Pulmonary artery endothelial cell (primary cell): ENCODE measurements at places on chromosomes 6 and 20.
A peak's percentile ranks its signal among the peaks of the same experiment; 100 is the strongest.

DNA sequence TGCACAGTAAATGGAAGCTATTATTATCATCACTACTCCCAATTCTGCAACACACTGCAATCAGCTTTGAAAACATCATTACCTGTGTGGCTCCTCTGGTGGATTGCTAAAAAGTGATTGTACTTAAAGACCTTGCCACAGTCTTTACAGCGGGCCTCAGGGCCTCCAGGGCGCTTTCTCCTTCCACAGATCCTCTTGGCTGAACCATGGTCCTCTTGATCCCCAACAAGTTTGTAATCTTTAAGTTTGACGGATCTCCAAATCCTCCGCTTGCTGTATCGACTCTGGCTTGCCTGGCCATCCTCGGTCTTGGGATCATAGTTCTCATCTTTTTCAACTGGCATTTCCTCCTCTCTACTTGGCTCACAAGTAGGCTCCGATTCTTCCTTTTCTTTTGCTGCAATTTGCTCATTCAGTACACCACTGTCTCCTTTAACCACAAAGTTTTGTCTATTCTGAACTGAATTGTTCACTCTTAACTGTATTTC lies 2.0 kb downstream of the ZBTB24 start:
- DNase-seq, result no peak

GRCh38 chr6:125790358-125791150 lies at the start of gene NCOA7:
NCOA7 (plus strand) TSS chr6:125790960; CDS start chr6:125815355, 24,395 bp downstream.
- DNase-seq, result no peak

GRCh38 chr6:50993941-50994720 lies 175.5 kb downstream of the TFAP2B start:
- no peak for DNase-seq

DNA sequence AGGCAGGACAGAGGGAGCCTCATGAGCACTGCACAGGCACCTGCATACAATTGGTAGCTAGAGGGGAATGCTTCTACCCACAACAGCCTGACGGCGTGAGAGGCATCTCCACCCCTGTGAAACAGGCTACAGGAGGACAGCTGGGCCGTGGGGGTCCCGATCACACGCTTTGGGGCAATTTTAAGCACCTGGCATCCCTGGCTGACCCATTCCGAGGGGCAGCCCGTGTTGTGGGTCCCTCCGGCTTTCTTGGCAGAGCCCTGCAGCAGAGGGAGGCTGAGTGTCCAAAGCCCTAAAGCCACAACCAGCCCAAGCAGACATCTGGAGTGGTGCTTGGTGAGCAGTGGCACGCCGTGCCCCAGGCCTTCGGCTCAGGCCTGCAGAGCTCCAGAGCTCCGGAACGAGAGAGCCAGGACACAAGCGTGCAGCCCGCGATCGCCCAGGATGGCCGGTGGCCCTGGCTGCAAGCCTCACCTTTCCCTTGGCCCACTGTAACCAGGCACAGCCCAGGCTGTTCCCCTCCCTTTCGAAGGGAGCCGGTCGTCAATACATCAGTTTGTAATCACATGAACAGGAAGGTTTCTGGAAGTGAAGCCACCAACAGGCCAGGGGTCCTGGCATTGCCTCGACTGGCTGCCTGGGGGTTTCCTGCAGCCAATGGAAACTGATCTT lies 81.4 kb downstream of the DLL1 start:
- no peak for DNase-seq

- no peak for DNase-seq
Observed at GRCh38 chr6:25280344-25281074, 1.3 kb downstream of the CARMIL1 start.

DNA sequence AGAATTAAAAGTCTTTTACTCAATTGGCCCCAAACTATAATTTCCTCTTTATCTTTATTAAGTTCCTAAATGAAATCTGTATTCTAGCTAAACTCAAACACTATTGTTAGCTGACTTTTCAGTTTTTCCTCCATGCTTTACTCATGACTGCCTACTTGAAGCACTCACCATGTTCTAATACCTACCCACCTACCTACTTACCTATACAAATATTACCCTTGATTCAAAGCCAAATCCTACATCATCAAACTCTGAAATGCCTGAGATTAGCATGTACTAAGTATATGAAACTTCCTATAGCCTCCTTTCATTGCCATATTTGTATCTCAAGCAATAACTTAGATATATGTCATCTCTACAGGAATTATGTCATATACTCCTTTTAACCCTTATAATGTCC lies 259.7 kb downstream of the HDGFL1 start:
- no peak for DNase-seq

- no peak for DNase-seq
Observed at GRCh38 chr6:13259393-13259792, 68.9 kb downstream of the TBC1D7 start.

- DNase-seq, result peak; percentile 100
Observed at GRCh38 chr6:11609324-11610071, 71.9 kb downstream of the TMEM170B start.

- no peak for DNase-seq
Observed at GRCh38 chr6:149859938-149860337, 4.2 kb downstream of the LRP11 start.

DNA sequence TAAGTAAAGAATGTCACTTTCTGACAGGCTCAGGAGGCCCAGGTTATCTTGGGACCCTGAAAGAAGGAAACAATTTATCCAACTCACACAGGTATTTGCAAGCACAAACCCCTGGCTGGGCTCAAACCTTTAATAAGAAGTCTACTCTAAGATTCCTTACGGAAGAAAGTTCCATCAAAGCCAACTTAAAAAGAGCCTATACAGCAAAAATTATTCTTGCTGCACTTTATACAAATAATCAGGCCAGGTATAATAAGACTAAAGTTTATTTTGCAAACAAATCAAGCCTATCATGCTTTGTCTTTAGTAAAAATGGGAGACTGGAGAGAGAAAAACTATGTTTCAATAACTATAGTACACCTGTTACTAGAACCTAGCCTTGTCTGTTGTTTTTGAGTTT lies 102.1 kb downstream of the DTNBP1 start:
- DNase-seq, result no peak

DNA sequence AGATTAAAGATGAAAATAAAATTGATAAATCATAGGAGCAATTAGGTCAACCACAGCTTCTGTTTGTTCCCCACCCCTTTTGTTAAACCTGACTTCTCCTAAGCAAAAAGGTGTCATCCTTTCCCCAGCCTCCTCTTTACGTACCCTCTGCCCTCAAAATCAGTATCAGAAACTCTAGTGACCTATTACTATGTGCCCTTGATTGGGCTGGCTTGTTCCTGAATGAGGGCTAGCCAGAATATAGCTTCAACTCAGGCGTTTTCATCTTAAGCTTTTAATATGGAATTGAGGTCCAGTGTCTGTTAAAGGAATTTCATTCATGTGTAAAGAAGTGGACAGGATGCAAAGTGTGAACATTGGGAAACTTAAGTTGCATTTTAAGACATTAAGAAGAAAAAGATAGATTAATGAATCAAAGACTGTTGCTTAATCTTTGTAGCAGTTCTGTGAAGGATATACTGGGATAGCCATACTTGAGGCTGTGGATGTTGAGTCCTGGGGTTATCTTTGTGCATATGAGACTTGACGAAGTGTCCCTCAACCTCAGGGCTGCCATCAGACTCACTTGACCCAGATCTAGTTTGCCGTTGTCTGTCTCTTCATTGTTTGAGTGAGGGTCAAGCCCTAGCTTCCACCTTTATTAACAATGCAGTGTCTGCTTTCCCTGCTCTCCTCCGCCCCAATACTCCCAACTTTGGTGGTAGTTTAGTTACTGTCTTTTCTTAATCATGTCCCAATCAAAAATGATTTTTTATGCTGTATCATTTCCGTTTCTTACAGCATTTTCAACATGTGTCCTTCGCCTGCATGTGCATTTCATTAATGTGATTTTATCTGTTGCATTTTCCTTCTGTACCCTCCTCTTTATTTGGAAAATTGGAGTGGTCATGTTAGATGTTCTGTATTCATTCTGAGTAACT lies 1.9 kb downstream of the TBPL1 start:
- DNase-seq, result no peak

DNA sequence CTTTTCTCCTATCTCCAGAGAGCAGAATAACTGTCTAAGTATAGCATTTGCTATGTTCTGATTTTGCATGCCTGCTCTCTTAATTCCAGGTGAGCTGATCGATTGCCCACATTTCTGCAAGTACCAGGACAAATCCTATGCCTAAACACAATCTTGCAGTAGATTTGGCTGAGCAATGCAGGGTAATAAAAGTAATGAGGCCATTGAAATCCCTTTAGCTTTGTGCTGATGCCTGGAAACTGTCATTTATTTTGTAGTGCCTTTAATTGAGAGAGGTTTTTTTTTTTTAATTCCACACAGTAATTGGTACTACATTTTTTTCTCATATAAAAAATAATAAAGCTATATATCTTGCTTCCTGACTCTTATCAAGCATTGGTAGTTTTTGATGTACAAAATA lies 252.3 kb downstream of the NKAIN2 start:
- DNase-seq, result no peak

DNA sequence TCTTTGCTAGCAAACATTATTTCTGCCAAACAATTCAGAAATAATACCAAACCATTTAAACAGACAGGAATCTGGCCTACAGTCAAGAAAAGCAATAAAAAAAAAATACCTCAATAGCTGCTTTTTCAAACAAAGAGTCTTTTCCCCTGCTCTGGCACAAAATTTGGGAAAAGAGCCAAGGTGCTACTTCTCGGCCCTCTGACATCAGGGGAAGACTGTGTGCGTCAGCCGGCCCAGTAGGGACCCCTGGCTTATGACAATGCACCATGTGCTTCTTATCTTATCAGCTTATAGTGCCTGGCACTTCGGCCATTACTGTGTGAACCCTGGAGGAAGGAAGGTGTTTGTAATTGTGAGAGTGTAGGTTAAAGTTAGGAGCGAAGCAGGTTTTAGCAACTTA lies 89.4 kb downstream of the PDE10A start:
- DNase-seq, result peak; percentile 93

DNA sequence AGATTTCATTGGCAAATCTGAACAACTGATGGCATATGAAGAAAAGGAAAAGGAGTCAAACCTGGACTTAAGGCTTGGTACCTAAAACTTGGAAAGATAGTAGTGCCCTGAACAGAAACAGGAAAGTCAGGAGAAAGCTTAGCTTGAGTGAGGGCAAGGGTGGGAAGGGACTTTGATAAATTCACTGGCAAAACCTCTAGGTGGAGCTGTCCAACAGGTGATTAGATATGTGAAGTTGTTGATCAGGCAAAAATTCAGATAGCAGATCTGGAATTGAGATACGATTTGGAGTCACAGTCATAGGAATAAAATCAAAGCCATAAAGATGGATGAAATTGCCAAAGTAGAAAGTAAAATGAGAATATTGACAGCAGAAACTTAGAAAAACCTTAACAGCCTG lies 16.1 kb upstream of the ZNF292 start:
- DNase-seq, result peak; percentile 10

- DNase-seq, result no peak
Observed at GRCh38 chr6:161748535-161749416, 474.9 kb upstream of the AGPAT4 start.

- no peak for DNase-seq
Observed at GRCh38 chr6:116022841-116023445, 37.7 kb downstream of the FRK start.

- DNase-seq, result no peak
Observed at GRCh38 chr6:79808921-79809320, 138.4 kb downstream of the ELOVL4 start.

DNA sequence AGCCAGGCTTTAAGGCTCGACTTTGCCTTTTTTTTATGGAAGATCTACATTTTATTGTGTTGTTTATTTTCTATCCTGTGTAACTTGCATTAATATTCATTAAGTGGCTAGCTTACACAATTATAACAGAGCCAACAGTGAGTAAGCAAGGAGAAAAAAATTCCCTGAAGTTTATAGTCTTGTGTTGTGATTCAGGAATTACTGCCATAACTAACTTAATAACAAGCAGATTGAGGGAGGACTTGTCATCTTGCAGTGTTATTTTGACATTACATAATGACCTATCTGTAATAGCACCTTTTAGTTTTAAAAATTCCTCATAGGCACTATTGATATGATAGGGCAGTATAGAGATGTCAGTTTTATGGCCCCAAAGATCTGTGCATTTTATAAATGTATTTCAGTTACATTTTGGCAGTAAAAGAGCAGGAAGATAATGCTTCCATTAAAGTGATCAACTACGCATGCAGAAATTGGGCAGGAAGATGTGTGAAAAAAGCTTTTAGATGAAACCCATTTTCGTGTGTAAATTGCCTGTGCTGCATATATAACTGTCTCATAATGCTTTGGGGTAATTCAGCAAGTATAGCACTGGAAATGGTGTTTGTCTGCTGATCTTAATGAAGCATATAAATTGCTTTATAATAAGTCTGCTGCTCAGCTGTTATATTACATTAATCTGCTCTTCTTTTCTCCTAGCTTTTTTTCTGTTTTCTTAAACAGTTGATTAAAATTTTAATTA lies 123.0 kb downstream of the SMAP1 start:
- DNase-seq, result no peak

- no peak for DNase-seq
Observed at GRCh38 chr6:113127786-113128419, 729.2 kb upstream of the MARCKS start.

GRCh38 chr20:11067359-11067758 lies 393.6 kb upstream of the JAG1 start:
- DNase-seq, result no peak

DNA sequence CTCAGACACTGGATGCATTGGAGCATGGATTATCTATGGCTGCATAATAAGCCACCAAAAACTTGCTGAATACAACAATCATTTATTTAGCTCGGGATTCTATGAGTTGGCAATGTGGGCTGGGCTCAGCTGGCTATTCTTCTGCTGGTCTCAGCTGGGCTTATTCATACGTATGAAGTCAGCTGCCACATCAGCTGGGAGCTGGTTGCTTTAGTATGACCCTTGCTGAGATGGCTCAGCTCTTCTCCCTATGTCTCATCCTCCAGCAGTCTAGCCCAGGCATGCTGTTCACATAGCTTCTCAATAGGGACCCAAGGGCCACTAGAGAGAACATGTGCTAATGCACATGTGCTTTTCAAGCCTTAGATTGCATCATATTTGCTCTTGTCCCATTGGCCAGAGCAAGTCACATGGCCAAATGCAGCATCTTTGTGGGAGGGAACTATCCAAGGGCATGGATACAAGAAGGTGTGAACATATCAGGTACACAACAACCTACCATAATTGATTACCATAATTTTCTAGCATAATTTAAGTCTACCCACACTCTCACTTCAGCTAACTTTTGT lies 444.6 kb downstream of the KIF16B start:
- DNase-seq, result no peak
